ENCODE measurements at places on chromosomes 5 and 9. TPM values are rescaled to one million over a fixed set of nuclear protein-coding genes. Genes with fewer than 3 reads are reported as not detected.

DNA sequence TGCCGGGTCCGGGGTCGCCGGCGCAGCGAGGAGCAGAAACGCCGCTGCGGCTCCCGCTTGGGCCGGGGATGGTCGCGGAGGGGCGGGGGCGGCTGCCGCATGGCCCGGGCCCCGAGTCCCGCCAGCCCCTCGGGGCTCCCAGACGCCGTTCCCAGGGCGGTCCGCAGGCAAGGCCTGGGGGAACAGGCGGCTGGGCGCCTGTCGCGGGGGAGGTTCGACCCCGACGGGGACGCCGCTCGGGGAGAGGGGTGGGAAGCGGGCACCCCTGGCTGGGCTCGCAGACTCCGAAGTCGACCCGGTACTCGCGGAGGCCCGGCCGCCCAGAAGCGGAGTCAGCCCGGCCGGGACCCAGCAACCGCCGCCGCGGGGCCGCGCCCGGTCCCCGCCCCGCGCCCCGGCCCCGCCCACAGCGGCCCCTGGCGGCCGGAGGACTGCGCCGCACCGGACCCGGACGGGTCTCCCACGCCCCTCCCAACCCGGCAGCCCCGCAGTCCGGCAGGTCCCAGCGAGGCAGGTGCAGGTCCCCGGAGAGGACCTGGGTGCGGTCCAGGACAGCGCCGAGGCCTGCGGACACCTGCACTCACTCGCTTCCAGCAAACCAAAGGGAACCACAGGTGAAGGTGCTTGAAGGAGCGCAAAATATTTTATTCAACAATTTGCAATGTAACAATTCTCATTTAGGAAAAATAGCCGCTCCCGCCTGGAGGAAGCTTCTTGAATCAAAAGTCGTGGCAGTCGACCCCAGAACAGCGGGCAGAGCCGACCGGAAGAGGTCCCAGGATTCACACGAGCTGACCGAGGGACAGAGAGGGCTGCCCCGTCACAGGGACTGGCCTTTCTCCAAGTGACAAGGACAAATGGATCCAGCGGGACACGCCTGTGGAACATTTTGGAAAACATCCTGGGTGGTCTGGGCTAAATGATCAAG is at the start of gene INPP5E:
TSS of gene INPP5E (minus strand) at position 365 of the 928 bp plus-strand sequence. CDS start 426 bp downstream, outside the sequence.
- peak within 1 kb of the TSS; percentile 81 for H3K4me3 ChIP-seq
- no peaks in the 10 kb centered on the region for H3K27me3 ChIP-seq
- peaks cover 22% of the 10 kb centered on the region for H3K4me1 ChIP-seq

Gene NME5
- total RNA-seq: 3.1 TPM

- H3K36me3 ChIP-seq: no peaks in the 10 kb centered on the region
- no peak overlapping the region for H3K4me3 ChIP-seq
- DNase-seq: no peak
- H3K4me1 ChIP-seq: no peaks in the 10 kb centered on the region
These were observed 414.0 kb downstream of the NFIB start for GRCh38 chr9:13899924-13900323.

- H3K4me3 ChIP-seq: no peak overlapping the region
- H3K4me1 ChIP-seq: no peaks in the 10 kb centered on the region
- no peak for DNase-seq
These were observed 293.0 kb downstream of the ATPSCKMT start for GRCh38 chr5:9956725-9957124.

Gene ETF1
- 178 TPM for total RNA-seq

Gene NPR3
- total RNA-seq: 0.39 TPM

GRCh38 chr5:31285025-31285424 is 91.5 kb downstream of the CDH6 start:
- DNase-seq: no peak
- H3K36me3 ChIP-seq: no peaks in the 10 kb centered on the region
- no peaks in the 10 kb centered on the region for H3K27me3 ChIP-seq
- H3K4me1 ChIP-seq: no peaks in the 10 kb centered on the region
- no peak overlapping the region for H3K4me3 ChIP-seq

DNA sequence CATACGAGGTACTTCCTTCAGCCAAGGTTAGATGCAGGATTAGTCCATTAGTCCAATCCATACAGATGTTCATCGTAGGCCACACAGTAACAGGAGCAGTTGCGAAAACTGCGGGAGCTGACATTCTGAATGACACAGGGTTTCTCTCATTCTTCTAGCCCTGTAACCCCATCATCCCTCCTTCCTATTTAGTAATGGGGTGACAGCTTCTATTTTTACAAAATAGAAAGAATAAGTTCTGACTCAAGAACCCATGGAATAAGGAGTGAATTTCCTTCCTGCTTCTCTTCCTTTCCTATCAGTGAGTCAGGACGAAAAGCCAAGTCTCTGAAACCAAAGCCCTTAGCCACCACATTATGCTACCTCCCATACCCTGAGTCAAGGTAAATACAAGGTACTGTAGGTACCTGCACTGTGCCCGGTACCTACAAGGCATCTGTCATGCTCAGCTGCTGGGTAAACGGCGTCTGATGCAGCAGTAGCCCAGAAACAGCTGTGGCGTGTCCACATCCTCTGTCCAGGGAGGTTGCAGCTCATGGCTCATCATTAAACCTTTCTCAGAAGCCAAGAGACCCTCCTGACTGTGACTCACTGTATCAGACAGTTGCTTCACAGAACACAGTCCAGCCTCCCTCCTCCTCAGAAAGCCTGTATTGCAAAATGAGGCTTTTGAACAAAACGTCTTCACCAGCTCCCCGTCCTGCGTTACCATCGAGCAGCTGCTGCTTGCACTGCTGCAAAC is 84.2 kb downstream of the ESM1 start:
- H3K36me3 ChIP-seq: no peaks in the 10 kb centered on the region
- peaks cover 74% of the 10 kb centered on the region for H3K27me3 ChIP-seq
- DNase-seq: no peak
- H3K4me3 ChIP-seq: no peak overlapping the region

Gene EIF4EBP3
- total RNA-seq: 6.0 TPM

DNA sequence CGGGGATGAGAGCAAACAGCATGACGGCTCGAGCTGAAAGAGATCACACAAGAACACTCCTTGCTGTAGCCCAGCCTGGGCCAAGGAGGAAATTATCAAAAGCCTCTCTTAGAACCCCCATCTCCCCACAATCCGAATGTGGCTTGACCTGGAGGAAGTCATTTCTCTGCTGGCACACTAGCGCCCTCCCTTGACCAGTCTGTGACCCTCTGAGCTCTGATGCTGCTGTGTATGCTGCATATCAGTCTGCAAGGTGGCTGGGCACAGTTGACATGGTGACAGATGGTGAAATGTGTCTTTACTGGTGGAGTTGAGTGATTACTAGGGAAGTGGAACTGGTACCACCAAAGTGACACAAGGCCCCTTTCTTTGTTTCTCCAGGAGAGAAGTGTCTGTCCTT is 3.3 kb downstream of the SLC46A2 start:
- no peak overlapping the region for H3K4me3 ChIP-seq
- H3K27ac ChIP-seq: no peak overlapping the region
- no peaks in the 10 kb centered on the region for H3K4me1 ChIP-seq
- H3K36me3 ChIP-seq: no peaks in the 10 kb centered on the region
- no peak for DNase-seq

GRCh38 chr9:9913276-9913832 is 699.4 kb downstream of the PTPRD start:
- H3K27me3 ChIP-seq: no peaks in the 10 kb centered on the region
- DNase-seq: no peak
- no peak overlapping the region for H3K27ac ChIP-seq
- no peaks in the 10 kb centered on the region for H3K4me1 ChIP-seq
- no peak overlapping the region for H3K4me3 ChIP-seq

Gene MRPL41
- total RNA-seq: 69.5 TPM

Gene NEUROG1
- total RNA-seq: not detected

- no peak overlapping the region for H3K4me3 ChIP-seq
- peaks cover 6% of the 10 kb centered on the region for H3K4me1 ChIP-seq
- H3K36me3 ChIP-seq: no peaks in the 10 kb centered on the region
- H3K27ac ChIP-seq: no peak overlapping the region
- no peaks in the 10 kb centered on the region for H3K27me3 ChIP-seq
These were observed 51.5 kb downstream of the AOPEP start for GRCh38 chr9:94778013-94778412.

GRCh38 chr5:1008451-1009358 is at the start of gene NKD2:
NKD2 (plus strand) TSS chr5:1008802; CDS start chr5:1009058, 256 bp downstream.
- DNase-seq: no peak
- H3K4me1 ChIP-seq: peaks cover 30% of the 10 kb centered on the region
- H3K27ac ChIP-seq: peak within 1 kb of the TSS; percentile 18
- H3K36me3 ChIP-seq: 0 out of 2 replicates have a peak, but pooled peaks cover 4% of the 10 kb centered on the region
- H3K27me3 ChIP-seq: no peaks in the 10 kb centered on the region
- peak within 1 kb of the TSS; percentile 40 for H3K4me3 ChIP-seq

Gene ADAMTS13
- total RNA-seq: 9.2 TPM

- no peak overlapping the region for H3K27ac ChIP-seq
- H3K27me3 ChIP-seq: no peaks in the 10 kb centered on the region
- H3K4me3 ChIP-seq: no peak overlapping the region
- H3K36me3 ChIP-seq: no peaks in the 10 kb centered on the region
- no peak for DNase-seq
These were observed 460.0 kb downstream of the PSAT1 start for GRCh38 chr9:78756813-78757510.

Gene LCN9
- total RNA-seq: not detected

DNA sequence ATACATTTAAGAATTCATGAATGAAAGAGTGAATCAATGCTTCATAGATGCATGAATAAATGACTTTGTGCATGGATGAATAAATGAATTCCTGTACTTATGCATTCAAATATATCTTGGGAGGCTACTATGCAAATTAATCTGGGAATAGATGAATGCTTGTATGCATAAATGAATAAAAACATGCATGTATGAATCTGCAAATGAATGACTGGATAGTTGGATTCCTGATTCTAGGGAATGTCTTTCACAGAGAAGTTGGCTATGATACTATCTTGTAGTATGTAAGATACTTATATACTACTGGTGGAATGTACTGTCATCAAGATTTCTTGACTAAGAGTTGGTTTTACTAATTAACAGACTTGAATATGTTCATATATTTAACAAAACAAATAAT is 75.3 kb upstream of the ASTN2 start:
- no peaks in the 10 kb centered on the region for H3K27me3 ChIP-seq
- no peaks in the 10 kb centered on the region for H3K4me1 ChIP-seq
- H3K4me3 ChIP-seq: no peak overlapping the region
- DNase-seq: no peak
- H3K36me3 ChIP-seq: no peaks in the 10 kb centered on the region

Gene CDH9
- not detected for total RNA-seq

GRCh38 chr9:14238079-14238478 is 75.9 kb downstream of the NFIB start:
- H3K27me3 ChIP-seq: no peaks in the 10 kb centered on the region
- no peak for DNase-seq
- 0 out of 2 replicates have a peak overlapping the region, but pooled peaks have one; percentile 12 for H3K4me3 ChIP-seq
- H3K4me1 ChIP-seq: peaks cover 16% of the 10 kb centered on the region

Gene FAM78A
- total RNA-seq: 3.4 TPM

- H3K27me3 ChIP-seq: no peaks in the 10 kb centered on the region
- DNase-seq: no peak
- peaks cover 9% of the 10 kb centered on the region for H3K4me1 ChIP-seq
- H3K36me3 ChIP-seq: no peaks in the 10 kb centered on the region
- no peak overlapping the region for H3K4me3 ChIP-seq
- H3K27ac ChIP-seq: no peak overlapping the region
These were observed 21.3 kb downstream of the PCDHGC5 start for GRCh38 chr5:141510160-141510559.

Gene PTPA
- total RNA-seq: 177 TPM

GRCh38 chr9:81682797-81683196 is 6.5 kb downstream of the TLE1 start:
- H3K36me3 ChIP-seq: peaks cover 2% of the 10 kb centered on the region
- H3K27me3 ChIP-seq: no peaks in the 10 kb centered on the region
- no peak overlapping the region for H3K4me3 ChIP-seq
- no peak for DNase-seq
- no peak overlapping the region for H3K27ac ChIP-seq
- peaks cover 11% of the 10 kb centered on the region for H3K4me1 ChIP-seq

GRCh38 chr9:83544002-83544698 is 5.9 kb upstream of the FRMD3 start:
- peaks cover under 1% of the 10 kb centered on the region for H3K4me1 ChIP-seq
- H3K27ac ChIP-seq: no peak overlapping the region
- no peak overlapping the region for H3K4me3 ChIP-seq
- H3K27me3 ChIP-seq: no peaks in the 10 kb centered on the region
- H3K36me3 ChIP-seq: no peaks in the 10 kb centered on the region

DNA sequence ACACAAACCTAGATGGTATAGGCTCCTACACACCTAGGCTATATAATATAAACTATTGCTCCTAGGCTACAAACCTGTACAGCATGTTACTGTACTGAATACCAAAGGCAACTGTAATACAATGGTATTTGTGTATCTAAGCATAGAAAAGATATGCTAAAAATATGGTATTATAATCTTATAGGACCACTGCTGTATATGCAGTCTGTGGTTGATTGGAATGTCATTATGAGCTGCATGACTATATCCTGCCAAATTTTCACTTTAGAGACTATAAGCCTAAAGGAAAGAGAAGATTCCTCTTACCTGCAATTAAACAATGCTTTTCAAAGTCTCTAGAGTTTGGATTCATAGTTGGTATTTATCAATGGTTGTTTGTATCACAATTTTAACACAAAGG is 24.7 kb upstream of the ACOT12 start:
- no peak overlapping the region for H3K27ac ChIP-seq
- DNase-seq: no peak
- no peaks in the 10 kb centered on the region for H3K4me1 ChIP-seq
- no peak overlapping the region for H3K4me3 ChIP-seq
- no peaks in the 10 kb centered on the region for H3K27me3 ChIP-seq

Gene F2RL1
- 119 TPM for total RNA-seq

GRCh38 chr5:168408561-168409305 is 77.5 kb upstream of the RARS1 start:
- no peaks in the 10 kb centered on the region for H3K27me3 ChIP-seq
- peaks cover 78% of the 10 kb centered on the region for H3K4me1 ChIP-seq
- DNase-seq: no peak
- H3K36me3 ChIP-seq: peaks cover 21% of the 10 kb centered on the region
- peak overlapping the region; percentile 80 for H3K27ac ChIP-seq
- peak overlapping the region; percentile 42 for H3K4me3 ChIP-seq

DNA sequence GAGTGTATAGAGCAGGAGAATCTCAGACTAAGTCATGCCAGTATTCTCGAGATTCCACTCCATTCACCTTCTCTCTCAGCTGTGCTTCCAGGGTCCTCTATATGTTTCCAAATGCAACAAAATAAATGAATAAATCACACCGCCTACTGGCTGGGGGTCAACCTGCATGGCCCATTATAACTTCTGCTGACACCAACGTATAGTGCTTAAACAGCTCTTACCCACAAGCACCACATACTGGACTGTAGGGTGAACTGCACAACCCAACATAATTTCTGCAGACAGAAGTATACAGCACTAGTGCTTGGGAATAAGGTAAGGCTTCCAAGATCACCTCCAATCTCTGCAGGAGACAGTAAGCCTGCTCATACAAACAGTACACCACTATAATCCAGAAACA is 33.1 kb upstream of the HTR4 start:
- no peak overlapping the region for H3K27ac ChIP-seq
- H3K27me3 ChIP-seq: peaks cover 25% of the 10 kb centered on the region
- H3K4me1 ChIP-seq: no peaks in the 10 kb centered on the region

DNA sequence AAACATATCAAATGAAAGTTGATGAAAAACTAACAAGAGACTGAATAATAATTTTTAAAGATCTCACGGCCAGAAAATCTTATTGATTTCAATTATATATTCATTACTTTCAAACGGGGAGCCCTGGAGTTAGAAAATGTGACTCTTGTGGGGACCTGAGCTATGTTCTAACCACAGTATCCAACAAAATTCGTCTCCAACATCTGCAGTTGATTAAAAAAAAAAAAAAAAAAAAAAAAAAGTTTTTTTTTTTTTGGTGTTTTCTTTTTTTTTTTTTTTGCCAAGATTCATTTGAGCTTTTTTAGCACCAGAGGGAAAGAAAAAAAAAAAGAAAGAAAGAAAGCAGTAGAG is 144.3 kb upstream of the PIK3R1 start:
- H3K4me1 ChIP-seq: no peaks in the 10 kb centered on the region
- no peak overlapping the region for H3K27ac ChIP-seq
- no peak for DNase-seq
- no peaks in the 10 kb centered on the region for H3K36me3 ChIP-seq
- no peak overlapping the region for H3K4me3 ChIP-seq
